ENCODE measurements at places on chromosomes 7 and 10.

GRCh38 chr10:76937181-76937600 is 700.4 kb downstream of the KCNMA1 start:
- DNase-seq, result no peak

DNA sequence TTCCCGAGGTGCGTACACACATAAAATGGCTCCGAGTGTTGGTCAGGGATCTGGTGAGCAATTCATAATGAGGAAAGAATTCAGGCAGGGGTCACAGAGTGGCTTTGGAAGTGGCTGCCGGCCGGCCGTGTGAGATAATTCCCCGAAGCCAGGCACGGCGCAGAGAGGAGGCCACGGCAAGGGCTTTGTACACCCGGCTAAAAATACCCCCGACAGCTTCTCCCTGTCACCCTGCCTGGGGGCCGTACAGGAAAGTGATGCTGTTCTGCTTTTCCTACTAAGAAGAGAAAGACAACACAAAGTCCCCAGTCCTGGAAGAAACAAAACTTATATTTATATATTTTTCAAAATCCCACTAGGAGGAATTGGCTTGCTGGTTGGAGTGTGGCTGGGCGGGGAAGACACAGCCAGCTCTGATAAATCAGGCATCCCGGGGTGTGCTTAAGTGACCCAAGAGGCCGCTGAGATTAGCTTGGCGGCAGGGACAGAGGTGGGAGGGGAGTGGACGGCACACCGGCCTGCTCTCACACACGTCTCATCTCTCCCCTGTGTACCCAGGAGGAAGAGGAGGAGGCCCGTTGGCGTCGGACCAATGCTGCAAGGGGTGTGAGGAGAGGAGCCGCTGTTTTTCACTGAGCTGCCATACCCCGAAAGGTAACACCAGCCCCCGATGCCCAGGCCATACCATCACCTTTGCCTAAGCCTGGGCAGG is 70.5 kb downstream of the ZMIZ1 start:
- no peak for DNase-seq

DNA sequence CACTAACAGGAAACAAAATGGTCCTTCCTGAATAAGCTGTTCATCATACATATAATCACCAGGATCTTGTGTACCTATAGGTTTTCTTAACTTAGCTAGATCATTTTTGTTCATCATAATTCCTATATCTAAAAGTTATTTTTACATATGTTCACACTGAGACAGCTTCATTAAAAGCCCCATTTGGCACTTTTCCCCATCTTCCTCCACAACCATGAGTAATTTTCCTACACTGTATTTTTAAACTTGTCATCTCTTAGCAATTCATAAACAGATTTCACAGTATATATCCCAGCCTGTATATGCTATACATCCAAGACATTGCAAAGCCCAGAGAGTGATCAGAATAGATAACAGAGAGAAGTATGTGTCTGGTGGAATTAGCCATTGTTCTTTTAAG is 28.3 kb downstream of the ZNF365 start:
- DNase-seq, result no peak

DNA sequence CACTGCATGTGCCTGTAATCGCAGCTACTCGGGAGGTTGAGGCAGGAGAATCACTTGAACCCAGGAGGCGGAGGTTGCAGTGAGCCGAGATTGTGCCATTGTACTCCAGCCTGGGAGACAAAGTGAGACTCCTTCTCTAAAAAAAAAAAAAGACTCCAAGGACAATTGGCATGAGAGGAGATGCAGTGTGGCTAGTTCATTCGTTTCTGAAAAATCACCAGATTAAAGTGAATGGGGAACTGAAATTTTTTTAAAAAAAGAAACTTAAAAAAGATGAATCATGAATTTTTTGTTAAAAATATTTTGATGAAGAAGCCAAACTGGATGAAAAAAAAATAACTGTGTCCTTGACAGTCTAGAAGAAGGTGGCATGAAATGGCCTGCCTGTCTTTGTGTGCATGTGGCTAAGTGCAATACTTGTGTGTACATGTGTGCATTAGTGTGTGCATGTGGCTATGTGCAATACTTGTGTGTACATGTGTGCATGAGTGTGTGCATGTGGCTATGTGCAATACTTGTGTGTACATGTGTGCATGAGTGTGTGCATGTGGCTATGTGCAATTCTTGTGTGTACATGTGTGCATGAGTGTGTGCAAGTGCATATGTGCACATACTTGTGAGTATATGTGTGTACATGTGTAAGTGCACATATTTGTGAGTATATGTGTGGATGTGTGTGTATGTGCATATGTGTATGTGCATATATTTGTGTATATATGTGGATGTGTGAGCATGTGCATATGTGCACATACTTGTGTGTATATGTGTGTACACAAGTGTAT is 391.7 kb upstream of the KLF6 start:
- no peak for DNase-seq

DNA sequence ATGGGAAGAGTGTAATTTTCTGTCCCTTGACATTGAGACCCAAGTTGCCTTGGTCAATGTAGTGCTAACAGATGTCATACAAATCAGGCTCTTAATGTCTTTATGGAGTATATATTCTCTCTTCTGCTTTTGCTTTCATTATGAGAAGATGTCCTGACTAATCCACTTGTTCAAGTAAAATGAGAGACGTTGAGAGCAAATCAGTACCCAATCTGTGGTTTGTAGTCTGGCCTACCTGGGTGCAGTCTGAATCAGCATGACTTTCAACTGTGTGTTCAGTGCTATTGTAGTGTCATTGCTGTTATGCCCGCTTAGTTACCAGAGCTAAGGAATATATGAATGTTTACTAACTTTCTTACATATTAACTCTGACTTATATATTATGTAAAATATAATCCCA is 612.4 kb downstream of the ANKRD7 start:
- no peak for DNase-seq

DNA sequence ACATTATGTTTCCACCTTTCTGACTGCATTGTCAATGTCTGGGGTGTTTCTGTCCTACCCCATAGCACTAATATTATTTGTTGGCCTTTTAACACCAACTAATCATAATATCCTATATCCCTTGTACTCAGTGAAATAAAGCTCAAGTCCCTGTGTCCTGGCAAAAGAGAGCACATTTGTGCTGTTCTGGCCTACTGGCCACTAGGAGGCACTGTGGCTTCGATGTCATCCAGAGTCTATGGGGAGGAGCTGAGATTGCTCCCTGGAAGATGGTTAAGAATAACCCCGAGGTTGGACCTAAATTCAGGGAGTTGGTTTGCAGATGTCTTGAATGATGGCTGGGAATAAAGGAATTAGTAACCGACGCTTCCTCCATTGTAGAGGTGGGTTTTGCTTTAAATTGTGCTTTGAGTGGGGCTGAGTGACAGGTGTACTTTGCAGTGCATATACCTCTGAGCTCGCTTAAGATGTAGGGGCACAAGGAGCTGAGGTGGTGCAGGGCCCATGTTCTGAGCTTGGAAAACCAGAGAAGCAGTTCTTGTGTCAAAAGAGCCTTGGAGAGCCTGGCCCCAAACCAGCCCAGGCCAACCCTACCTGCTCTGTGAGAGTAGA is 191.2 kb upstream of the PRSS1 start:
- DNase-seq, result peak; percentile 19

DNA sequence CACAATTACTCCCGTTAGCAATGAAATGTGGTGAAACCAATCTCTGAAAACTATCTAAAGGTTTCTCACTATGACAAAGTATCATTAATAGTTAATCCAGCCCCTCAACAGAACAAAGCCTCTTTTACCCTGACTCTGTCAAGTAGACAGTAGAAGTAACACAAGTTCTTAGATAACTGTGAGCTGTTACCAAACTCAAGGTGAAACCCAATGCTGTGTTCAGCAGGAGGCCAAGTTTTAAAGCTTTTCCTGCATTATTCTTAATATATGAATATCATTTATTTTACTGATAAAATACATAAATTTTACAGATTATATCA is 109.1 kb downstream of the SRPK2 start:
- DNase-seq, result no peak

GRCh38 chr10:29250066-29250465 is 38.8 kb upstream of the LYZL1 start:
- no peak for DNase-seq

- no peak for DNase-seq
These were observed 96.2 kb downstream of the LHPP start for GRCh38 chr10:124557648-124558338.

DNA sequence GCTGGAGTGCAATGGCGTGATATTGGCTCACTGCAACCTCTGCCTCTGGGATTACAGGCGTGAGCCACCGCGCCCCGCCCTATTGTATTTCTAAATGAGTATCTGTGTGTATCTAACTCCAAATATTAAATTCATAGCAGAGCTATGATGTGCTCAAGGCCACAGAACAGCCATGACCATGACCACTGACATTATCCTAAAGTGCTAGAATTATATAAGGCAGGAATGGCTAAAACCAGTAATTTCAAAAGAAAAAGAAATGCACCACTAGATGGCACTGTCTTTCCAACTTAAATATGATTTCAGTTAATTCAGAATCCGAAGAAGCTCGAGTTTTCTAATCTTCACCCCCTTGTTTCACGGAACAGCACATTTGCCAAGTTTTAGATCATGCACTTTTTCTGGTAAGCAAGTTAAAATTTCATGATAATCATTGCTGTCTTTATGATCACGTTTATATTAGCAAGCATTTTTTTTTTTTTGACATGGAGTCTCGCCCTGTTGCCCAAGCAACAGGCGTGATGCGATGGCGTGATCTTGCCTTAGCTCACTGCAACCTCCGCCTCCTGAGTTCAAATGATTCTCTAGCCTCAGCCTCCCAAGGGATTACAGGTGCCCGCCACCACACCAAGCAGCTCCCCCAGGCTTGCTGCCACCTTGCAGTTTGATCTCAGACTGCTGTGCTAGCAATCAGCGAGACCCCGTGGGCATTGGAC is 65.3 kb downstream of the OR13A1 start:
- no peak for DNase-seq

- DNase-seq, result no peak
These were observed 442.0 kb downstream of the GFRA1 start for GRCh38 chr10:115831016-115831415.

DNA sequence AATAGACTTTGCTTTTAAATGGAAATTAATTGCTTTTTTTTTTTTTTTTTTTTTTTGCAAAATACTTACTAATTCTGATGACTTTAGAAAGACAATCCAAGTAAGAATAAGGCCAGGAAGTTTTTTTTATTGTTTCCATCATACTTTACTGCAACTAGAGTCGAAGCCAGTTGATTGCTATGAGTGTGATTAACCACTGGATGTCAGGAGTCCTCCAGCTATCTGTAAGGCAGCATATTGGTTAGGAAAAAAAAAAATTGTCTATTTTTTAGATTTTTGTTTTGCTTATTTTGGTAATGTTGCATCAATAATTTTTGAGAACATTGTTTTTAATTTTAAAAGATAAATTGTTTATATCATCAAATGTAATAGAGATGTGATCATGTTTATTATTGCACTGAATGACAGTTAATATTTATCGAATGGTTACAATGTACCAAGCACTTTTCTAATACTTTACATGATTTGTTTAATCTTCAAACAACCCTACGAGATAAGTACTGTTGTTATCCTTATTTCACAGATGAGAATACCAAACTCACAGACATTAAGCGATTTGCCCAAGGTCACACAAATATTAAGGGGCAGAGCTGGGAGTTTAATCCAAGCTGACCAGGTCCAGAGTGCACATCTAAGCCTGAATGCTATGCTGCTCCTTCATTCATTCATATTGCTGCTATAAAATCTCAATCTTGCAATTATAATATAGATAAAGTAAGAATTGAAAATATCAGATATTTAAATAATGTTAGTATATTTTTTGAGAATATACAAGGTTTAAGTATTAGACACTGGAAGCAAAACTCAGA is 19.9 kb upstream of the LMOD2 start:
- no peak for DNase-seq

DNA sequence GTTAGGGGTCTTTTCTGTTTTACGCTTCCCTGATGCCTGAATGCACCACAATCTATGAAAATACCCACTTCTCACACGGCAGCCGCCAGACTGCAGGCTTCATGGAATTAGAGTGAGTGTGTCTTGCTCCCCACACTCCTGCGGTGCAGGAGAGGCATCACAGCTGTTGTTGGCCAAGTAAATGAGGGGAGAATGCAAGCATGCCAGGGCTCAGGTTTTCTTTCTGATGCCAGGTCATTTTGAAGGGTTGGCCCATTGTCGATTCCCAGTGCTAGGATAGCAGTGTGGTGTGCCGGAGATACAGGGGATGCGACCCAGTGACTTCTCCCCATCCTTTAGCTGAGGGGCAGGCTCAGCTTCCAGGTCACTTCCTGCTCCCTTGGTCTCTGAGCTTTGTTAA is 16.3 kb downstream of the CXCL12 start:
- no peak for DNase-seq

- DNase-seq, result no peak
These were observed 688.5 kb downstream of the CNTNAP2 start for GRCh38 chr7:146805082-146805481.

DNA sequence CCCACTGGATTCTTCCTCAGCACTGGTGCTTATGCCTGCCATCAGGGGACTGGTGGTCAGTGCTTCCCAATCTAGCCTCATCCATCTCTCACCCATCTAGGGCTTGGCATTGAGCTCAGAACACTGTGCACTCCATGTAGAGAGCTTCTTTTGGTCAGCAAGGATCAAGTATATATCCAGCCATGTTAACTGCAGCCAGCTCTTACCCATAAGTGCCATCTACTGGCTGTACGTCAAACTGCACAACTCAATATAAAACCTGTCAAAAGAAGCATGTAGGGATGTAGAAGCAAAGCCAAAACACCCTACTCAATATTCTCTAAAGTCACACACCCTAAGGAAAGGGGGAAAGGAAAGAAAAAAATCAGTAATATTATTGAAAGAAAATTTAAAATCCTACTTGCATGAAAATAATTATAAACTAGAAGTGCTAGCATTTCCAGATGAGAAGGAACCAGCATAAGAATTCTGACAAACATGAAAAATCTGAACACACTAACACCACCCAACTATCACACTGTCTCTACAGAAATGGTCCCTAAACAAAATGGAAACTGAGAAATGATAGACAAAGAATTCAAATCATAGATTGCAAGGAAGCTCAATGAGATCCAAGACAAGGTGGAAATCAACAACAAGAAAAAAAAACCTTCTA is 531.1 kb upstream of the STEAP1 start:
- DNase-seq, result no peak

- DNase-seq, result no peak
These were observed 22.6 kb downstream of the HSPA12A start for GRCh38 chr10:116719804-116720203.

DNA sequence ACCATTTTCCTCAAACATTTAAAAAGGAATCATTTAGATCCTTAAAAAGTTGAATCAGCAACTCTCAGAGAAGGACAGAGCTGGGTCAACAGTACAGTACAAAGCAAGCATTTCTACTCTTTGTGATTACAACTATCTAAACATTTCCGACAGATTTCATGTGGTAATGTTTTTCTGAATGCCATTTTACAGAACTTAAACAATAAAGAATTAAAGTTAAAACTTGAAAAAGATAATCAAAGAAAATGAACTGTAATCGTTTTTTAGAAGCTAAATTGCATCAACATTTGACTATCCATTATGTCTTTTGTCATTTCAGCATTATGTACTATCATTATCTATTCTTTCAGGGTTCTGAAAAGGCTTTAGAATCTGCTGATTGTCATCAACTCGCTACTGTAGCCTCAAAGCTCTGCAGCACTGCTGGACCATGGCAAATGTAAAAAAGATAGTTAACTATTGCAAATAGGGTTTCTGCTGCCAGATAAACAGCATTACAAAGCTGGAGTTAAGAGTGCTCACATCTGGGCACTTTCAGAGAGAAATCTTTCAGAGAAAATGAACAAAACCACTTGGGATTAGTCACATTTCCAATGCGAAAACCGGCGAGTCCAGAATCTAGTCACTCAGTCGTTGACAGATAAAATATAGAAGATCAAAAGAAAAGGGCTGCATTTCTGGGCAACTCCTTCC is 160.4 kb upstream of the LAMB4 start:
- DNase-seq, result no peak

Data from activated T-helper 1 cell treated with anti-CD3 and anti-CD28 coated beads, Interleukin-2, amount 50 U/mL, for 16 hours (primary cell).